HepG2 (cell line): ENCODE measurements at places on chromosomes 6 and 20. TPM values are rescaled to one million over a fixed set of nuclear protein-coding genes. Genes with fewer than 3 reads are reported as not detected.

The HRH3 gene
- total RNA-seq = 0.10 and 0.18 TPM in 2 replicates

The TUBB1 gene
- total RNA-seq = 0.11 and 0.17 TPM in 2 replicates

The MAS1 gene
- total RNA-seq = not detected in 2 replicates

The TAP1 gene
- 23.0 and 52.2 TPM in 2 replicates for total RNA-seq

The TGM2 gene
- 4.2 and 4.5 TPM in 2 replicates for total RNA-seq

The RNGTT gene
- 22.6 and 27.8 TPM in 2 replicates for total RNA-seq

The CTCFL gene
- total RNA-seq = not detected in 2 replicates

The MEI4 gene
- not detected in 2 replicates for total RNA-seq

The MRPL2 gene
- total RNA-seq = 56.1 and 56.8 TPM in 2 replicates

The GSS gene
- total RNA-seq = 102 and 107 TPM in 2 replicates

The ERVFRD-1 gene
- total RNA-seq = not detected in 2 replicates

The CFAP206 gene
- not detected in 2 replicates for total RNA-seq

The OR2H1 gene
- total RNA-seq = not detected in 2 replicates

The SUMO4 gene
- total RNA-seq = 0.38 and 1.2 TPM in 2 replicates

The CPXM1 gene
- not detected in 2 replicates for total RNA-seq

The TRIM39 gene
- 13.8 and 14.6 TPM in 2 replicates for total RNA-seq

The RAET1E gene
- total RNA-seq = not detected in 2 replicates
